NCI-H460 (cell line): ENCODE measurements at places on chromosomes 1 and 21. TPM values are rescaled to one million over a fixed set of nuclear protein-coding genes. Genes with fewer than 3 reads are reported as not detected.

Gene LCE1A
- total RNA-seq = not detected in 2 replicates

Gene ITLN2
- not detected in 2 replicates for total RNA-seq

GRCh38 chr1:234696148-234696576 is 86.2 kb upstream of the IRF2BP2 start:
- no peak for DNase-seq

- DNase-seq = peak; percentile 9
Observed at GRCh38 chr1:19066248-19066873, 109.9 kb upstream of the IFFO2 start.

DNA sequence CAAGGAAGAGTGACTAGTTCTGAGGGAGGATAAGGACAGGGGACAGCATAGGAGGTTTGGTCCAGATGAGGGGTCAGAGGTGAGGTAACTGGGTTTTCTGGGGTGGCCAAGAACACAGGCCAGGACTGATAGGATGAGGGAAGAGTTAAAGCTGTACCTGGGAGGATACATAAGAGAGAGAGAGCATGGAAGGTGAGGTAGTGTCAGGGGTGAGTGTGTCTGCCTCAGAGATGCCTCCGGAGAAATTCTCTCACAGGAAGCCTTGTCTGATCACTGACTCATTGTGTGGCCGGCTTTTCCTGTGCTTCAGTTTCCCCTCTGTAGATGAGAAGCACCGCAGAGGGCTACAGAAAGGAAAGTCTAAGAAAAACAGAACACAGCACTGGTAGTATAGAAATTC is 40.2 kb downstream of the FASLG start:
- DNase-seq = no peak
